ENCODE measurements at places on chromosomes 1 and 21.

GRCh38 chr1:110645821-110646735 lies 28.7 kb downstream of the KCNA3 start:
- peak; percentile 85 for DNase-seq

GRCh38 chr1:184072376-184072775 lies 20.8 kb downstream of the TSEN15 start:
- DNase-seq, result no peak

- no peak for DNase-seq
Observed at GRCh38 chr1:61299463-61299862, 217.1 kb downstream of the NFIA start.

GRCh38 chr1:6490181-6491080 lies 1.0 kb downstream of the PLEKHG5 start:
- peak; percentile 81 for DNase-seq

- DNase-seq, result no peak
Observed at GRCh38 chr1:4626560-4627319, 27.7 kb upstream of the AJAP1 start.

DNA sequence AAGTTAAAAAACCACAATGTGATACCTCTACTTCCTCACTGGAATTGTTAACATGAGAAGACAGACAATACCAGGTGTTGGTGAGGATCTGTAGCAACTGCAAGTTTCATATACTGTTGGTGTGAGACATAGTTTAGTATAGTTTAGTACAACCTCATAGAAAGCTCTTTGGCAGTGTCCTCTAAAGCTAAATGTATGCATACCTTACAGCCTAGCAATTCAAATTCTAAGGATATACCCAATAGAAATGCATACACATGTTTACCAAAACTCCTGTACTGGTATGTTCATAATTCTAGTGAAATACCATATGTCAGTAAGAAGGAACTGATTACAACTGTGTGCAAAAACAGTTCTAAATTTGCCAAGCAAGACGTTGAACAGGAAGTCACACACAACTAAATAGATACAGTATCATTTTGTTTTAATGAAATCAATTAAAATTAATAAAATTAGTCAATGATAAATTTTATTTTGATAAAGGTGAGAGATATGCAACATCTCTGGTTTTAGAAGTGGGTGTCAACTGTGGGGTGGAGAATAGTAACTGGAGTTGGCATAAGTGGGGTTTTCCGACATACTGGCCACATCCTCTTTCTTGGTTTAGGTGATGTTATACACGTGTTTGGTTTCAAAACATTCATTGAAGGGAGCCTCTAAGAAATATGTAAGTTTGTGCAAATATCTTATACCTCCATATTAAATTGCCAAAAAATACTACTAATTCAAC lies 450.7 kb downstream of the PTPRC start:
- DNase-seq, result no peak
